ENCODE measurements at places on chromosomes 13 and 19. TPM values are rescaled to one million over a fixed set of nuclear protein-coding genes. Genes with fewer than 3 reads are reported as not detected.
A peak's percentile ranks its signal among the peaks of the same experiment; 100 is the strongest.

GRCh38 chr19:55641426-55642152, 787 bp downstream of the ZNF580 start:
- DNase-seq = peak; percentile 36
- H3K4me3 ChIP-seq = peak overlapping the region; percentile 93
- no peaks in the 10 kb centered on the region for H3K36me3 ChIP-seq
- H3K27me3 ChIP-seq = no peaks in the 10 kb centered on the region
- H3K27ac ChIP-seq = peak overlapping the region; percentile 95

DNA sequence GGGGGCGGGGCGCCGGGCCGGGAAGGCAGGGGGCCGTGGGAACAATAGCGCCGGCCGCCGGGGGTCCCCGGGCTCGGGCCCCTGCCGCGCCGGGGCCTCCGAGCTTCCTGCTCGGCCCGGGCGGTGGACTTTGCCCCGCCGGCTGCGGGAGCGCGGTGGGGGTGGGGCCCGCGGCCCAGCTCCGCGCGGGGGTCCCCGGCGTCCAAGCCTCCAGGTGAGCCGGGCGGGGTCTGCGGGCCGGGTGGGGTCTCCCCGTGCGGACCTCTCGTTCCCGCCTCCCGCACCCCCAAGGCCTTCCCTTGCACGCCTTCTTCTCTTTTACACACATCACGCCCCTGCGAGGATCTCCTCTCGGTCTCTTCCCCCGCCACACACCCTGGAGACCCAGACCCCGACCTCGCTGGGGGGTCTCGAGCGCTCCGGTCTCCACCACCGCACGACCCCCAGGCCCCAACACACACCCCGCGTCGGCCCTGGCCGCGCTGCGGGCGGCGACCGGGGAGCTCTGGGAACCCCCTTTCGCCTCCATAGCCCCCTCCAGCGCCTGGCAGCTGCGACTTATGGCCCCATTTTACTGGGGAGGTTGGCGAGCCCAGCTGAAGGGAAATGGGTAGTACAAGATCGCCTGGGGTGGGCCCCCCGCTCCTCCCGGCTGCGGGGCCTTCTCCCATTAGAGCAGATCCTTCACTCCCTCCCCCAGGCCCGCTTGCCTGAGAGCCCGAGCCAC, 711 bp downstream of the CAMSAP3 start:
- H3K4me3 ChIP-seq = peak overlapping the region; percentile 22
- H3K27ac ChIP-seq = no peak overlapping the region
- H3K36me3 ChIP-seq = no peaks in the 10 kb centered on the region
- H3K27me3 ChIP-seq = no peaks in the 10 kb centered on the region
- peaks cover 1% of the 10 kb centered on the region for H3K4me1 ChIP-seq

DNA sequence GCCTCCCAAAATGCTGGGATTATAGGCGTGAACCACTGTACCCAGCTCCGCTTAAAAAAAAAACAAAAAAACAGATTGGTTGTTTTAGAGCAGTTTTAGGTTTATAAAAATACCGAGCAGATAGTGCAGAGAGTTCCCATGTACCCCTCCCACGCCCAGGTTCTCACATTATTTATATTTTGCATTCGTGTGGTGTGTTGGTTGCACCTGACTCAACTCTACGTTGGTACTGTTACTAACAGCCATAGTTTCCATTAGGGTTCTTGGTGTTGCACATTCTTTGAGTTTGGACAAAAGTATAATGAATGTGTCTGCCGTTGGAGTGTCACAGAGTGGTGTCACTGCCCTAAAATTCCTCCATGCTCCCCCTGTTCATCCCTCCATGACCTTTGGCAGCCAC, 29.1 kb downstream of the MYO9B start:
- no peaks in the 10 kb centered on the region for H3K36me3 ChIP-seq
- no peaks in the 10 kb centered on the region for H3K4me1 ChIP-seq
- H3K27ac ChIP-seq = no peak overlapping the region
- no peak overlapping the region for H3K4me3 ChIP-seq

- H3K36me3 ChIP-seq = no peaks in the 10 kb centered on the region
- no peaks in the 10 kb centered on the region for H3K27me3 ChIP-seq
- DNase-seq = no peak
- H3K4me1 ChIP-seq = peaks cover 10% of the 10 kb centered on the region
- H3K4me3 ChIP-seq = peak overlapping the region; percentile 65
These were observed 1.1 kb downstream of the ZNF444 start for GRCh38 chr19:56142087-56142787.

GRCh38 chr13:103238441-103238840, 172.2 kb upstream of the SLC10A2 start:
- DNase-seq = no peak
- H3K27me3 ChIP-seq = no peaks in the 10 kb centered on the region
- no peaks in the 10 kb centered on the region for H3K36me3 ChIP-seq

DNA sequence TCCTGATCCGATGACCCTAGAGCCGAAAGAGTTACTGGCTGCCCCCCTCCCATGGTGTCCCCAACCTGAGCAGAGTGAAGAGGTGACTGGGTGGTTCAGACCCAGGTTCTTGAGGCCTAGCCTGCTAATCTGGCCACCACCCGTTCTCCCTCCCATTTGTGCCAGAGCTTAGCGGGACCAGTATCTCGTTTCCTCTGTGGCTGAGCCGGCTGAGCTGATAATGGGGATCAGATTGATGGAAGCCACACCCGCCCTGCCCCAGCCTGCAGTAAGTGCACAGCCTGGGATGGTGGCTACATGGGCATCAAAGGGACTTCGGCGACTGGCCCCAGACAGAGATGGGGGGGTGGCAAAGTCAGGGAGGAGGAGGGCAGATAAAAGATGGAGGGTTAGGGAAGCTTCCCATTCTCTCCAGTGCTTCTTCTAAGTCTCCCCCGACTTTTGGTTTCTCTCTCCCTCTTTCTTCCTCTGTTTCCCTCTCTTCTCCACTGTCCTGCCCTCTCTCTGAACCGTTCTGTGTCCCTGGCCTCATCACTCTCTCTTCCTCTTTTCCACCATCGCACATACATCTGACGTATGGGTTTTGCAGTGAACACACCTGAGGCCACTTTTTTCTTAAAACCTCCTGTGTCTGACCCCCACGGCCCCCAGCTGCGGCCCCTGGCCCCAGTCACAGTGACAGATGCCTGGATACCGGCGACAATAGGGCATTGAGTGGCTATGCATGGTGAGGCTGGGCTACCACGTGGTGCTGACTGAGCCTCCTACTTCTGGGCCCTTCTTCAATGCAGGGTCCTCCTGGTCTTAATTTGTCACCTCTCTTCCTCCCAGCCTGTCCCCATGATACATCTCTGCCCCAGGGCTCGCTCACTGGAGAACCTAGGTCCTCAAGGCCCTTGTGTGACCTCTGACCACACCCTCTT, 2.4 kb downstream of the ELAVL3 start:
- DNase-seq = no peak
- no peaks in the 10 kb centered on the region for H3K36me3 ChIP-seq
- peaks cover 11% of the 10 kb centered on the region for H3K4me1 ChIP-seq
- H3K4me3 ChIP-seq = no peak overlapping the region
- H3K27ac ChIP-seq = no peak overlapping the region
- peaks cover 9% of the 10 kb centered on the region for H3K27me3 ChIP-seq

GRCh38 chr13:25871389-25872125, 180.3 kb downstream of the SHISA2 start:
- no peak overlapping the region for H3K27ac ChIP-seq
- H3K27me3 ChIP-seq = no peaks in the 10 kb centered on the region
- no peak overlapping the region for H3K4me3 ChIP-seq
- no peak for DNase-seq
- no peaks in the 10 kb centered on the region for H3K4me1 ChIP-seq

GRCh38 chr13:97027162-97027554, 32.9 kb upstream of the OXGR1 start:
- H3K27ac ChIP-seq = no peak overlapping the region
- H3K4me1 ChIP-seq = no peaks in the 10 kb centered on the region
- H3K36me3 ChIP-seq = no peaks in the 10 kb centered on the region
- no peak overlapping the region for H3K4me3 ChIP-seq
- no peaks in the 10 kb centered on the region for H3K27me3 ChIP-seq

DNA sequence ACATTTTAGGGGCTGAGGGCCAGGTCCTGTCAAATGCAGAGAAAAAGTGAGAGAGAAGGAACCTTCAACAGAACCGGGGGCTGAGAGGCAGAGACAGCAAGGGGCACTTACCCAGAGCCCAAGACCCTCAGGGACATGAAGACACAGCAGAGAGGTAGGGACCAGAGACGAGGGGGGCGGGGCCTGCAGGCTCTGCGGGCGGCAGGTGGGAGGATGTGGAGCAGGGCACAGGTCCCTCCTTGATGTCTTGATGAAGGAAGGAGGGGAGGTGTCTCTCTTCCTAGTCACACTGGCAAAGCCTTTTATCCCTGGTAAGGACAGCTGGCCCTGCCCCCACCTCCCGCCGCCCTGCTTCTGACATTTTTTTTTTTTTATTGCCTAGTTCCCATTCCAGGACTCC, at the start of gene KLK14:
KLK14 (minus strand) TSS at position 277 of the 400 bp plus-strand sequence; CDS start at position 4, 273 bp downstream.
- H3K27me3 ChIP-seq = no peaks in the 10 kb centered on the region

DNA sequence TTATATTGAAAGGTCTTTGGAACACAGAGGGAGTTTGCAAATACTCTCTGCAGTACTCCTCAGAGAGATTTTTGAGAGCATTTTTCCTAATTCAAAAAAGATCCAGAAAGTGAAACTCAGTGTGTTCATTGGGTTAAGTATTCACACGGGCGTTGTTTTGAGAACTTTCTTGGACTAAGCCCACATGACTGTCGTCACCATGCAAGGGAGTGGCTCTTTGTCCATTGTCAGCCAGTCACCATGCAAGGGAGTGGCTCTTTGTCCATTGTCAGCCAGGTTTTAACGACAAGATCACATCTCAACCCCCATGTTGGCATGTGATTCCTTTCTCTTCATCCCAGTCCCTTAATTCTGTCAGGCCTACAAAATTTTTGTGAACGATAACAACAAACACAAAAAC, 81.2 kb upstream of the STK24 start:
- H3K27ac ChIP-seq = no peak overlapping the region
- H3K4me1 ChIP-seq = peaks cover 2% of the 10 kb centered on the region
- DNase-seq = no peak
- no peaks in the 10 kb centered on the region for H3K27me3 ChIP-seq

DNA sequence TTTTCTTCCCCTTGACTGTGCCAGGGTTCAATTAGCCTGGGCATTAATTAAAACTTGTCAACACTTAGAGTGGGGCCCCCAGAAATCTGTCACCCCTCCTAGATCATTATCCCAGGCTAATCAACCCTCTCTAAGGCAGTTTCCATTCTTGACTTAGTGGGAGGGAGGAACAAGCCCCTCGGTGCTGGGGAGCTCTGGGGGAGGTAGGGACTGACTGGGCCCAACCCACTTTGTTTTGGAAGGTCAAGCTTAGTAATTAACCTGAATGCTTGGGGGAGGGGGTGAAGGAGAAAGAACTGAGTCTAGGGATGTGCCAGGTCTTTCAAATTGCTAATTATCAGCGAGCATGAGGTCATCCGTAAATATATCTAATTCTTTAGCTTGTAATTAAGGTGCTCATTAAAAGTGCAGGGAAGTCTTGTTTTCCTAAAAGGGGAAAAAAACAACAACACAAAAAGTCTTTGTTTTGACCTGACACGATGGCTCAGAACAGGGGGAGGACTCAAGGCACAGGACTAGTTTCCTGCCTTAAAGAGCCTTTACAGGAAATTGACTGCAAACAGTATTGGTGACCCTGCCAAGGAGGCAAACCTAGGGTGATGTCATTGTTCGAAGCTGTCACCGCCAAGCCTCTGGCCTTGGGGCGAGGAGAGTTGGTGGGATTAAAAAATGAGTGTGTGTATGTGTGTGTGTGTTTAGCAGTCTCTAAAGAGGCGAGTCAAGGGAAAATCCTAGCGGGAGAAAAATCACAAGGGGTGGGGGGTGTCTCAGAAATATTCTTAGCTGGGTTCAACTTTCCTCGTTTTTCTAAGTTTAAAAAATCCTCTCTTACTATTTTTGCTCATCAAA, 19.4 kb downstream of the ACTN4 start:
- no peaks in the 10 kb centered on the region for H3K36me3 ChIP-seq
- H3K4me1 ChIP-seq = peaks cover 47% of the 10 kb centered on the region
- no peaks in the 10 kb centered on the region for H3K27me3 ChIP-seq
- peak overlapping the region; percentile 66 for H3K27ac ChIP-seq
- no peak overlapping the region for H3K4me3 ChIP-seq

DNA sequence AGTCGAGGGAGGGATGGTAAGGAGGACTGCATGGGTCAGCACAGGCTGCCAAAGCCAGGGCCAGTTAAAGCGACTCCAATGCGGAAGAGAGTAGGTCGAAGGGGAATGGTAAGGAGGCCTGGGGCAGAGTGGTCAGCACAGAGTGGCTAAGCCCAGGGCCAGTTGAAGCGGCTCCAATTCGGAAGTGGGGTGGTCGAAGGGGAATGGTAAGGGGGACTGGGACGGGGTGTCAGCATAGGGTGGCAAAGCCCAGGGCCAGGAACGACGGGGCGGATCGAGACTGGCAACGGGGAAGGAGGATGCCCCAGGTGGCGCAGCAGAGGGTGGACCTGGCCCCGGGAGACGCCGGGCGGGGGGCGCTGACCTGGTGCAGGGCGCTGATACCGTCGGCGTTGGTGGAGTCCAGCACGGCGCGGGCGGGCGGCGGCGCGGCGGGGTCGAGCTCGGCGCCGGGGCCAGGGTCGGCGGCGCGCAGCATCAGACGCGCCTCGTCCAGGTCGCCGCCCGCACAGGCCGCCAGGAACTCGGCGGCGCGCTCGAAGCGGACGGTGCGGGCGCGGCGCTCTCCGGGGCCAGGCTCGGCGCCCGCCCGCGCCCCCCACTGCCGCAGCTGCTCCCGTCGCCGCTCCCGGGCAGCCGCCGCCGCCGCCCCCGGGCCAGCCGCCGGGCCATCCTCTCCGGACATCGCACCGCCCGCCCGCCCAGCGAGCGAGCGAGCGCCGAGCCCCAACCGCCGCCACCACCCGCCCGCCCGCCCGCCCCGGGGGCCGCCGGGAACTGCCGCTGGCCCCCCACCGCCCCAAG, at the start of gene PPP1R12C:
PPP1R12C (minus strand) TSS at position 779 of the 804 bp plus-strand sequence; CDS start at position 685, 94 bp downstream.
- H3K4me1 ChIP-seq = peaks cover 21% of the 10 kb centered on the region
- no peaks in the 10 kb centered on the region for H3K27me3 ChIP-seq
- peak within 1 kb of the TSS; percentile 81 for H3K27ac ChIP-seq
- peak within 1 kb of the TSS; percentile 61 for H3K4me3 ChIP-seq
- DNase-seq = peak; percentile 62

The FAM124A gene
- 2.5 TPM for total RNA-seq

The C19orf67 gene
- not detected for total RNA-seq

The ZNF296 gene
- total RNA-seq = 0.65 TPM

The NKPD1 gene
- total RNA-seq = 0.20 TPM

The ZNF480 gene
- 14.4 TPM for total RNA-seq

The GRK1 gene
- total RNA-seq = not detected

The RUBCNL gene
- 0.60 TPM for total RNA-seq

The PDX1 gene
- not detected for total RNA-seq

Data from ovary (tissue), 10 donors.